Inflammatory macrophage treated with lipopolysaccharide for 1 hour (primary cell): ENCODE measurements at places on chromosomes 13 and 19.

- peak; percentile 26 for DNase-seq
Observed at GRCh38 chr13:99472122-99472440, 29.2 kb upstream of the TM9SF2 start.

DNA sequence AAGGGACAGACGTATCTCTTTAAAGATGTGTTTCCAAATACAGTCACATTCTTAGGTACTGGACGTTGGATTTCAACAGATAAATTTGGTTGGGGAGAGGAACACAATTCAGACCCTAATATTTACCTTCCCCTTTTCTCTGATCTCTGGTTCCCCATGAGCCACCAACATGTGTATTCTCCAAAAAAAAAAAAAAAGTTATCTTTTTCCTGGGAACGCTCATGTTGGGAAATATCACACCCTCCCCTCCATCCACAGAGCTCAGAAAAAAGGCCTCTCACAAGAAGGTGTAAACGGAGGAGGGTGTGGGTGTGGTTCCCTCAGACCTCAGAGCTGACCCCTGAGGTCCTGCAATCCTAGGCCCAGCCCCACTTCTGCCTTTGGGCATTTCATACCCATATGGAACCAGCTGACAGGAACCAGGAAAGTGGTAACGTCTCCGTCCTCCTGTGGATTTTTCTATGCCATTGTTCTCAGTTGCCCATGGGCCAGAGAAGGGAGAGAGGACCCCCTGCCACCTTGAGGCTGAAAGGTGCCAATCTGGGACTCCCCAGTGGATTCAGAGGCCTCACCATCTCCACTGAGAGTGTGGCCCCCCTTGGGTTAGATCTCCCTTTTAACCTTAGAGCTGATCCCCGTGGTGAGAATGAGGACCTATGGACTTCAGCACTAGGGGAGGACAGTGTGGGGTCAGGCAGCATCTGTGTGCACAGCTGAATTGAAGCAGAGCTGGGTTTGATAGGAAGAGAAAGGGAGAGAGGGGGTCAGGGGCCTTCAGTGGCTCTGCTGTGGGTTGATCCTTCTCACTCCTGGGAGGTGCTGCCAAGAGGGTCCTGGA is 8.4 kb upstream of the SIGLEC12 start:
- no peak for DNase-seq

DNA sequence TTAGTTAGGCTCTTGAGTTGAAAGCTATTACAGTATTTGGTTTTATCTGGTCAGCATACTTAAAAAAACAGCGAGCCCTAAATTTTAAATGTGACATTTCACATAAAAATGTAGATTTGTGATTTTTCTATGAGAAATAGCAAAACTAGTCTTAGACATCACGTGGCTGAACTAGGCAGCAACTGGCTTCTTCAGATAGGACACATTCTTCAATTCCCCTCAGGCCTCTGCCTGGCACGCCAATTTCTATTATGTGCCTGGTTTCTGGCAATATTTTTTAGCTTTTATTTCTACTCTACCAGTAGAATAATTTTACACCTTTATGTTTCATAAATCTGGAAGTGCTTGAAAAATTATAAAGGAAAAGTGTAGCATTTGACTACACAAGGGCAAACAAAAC is 433.7 kb downstream of the DIAPH3 start:
- DNase-seq, result no peak

- DNase-seq, result no peak
Observed at GRCh38 chr19:8038815-8039214, 13.7 kb upstream of the CCL25 start.

- DNase-seq, result no peak
Observed at GRCh38 chr19:1760020-1760419, 6.7 kb downstream of the ONECUT3 start.

- no peak for DNase-seq
Observed at GRCh38 chr19:7428651-7429113, 60.2 kb downstream of the PEX11G start.

DNA sequence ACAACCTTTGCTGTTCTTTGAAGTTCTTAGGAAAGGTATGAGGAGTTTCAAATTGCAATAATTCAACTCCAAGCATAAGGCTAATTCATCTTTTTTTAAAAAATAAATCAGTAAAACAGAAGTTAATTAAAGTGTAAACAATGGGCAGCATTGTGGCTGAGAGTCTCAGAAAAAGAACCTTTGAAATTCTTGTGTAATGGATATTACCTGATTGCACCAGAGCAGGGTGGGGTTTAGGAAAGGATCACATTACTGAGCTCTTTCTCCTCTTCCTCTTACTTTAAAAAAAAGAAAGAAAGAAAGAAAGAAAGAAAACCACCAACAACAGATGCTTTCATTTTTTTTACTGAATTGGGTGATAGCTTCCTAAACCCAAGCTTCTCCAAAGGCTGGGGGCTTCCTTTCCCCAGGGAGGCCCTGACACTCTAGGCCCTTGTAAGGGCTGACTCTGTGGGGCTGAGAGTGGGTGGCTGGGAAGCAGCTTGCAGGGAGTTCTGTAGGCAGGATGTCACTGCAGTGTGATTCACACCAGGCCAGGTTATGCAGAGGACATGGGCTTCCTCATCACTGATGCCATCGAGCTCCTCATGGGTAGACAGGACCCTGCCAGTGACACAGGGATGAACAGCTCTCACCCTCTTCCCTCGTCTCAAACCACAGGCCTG is 564.5 kb downstream of the FGF9 start:
- DNase-seq, result peak; percentile 23

- no peak for DNase-seq
Observed at GRCh38 chr19:2814426-2814825, 5.2 kb upstream of the ZNF554 start.

- no peak for DNase-seq
Observed at GRCh38 chr13:59651479-59651878, 512.2 kb downstream of the DIAPH3 start.

DNA sequence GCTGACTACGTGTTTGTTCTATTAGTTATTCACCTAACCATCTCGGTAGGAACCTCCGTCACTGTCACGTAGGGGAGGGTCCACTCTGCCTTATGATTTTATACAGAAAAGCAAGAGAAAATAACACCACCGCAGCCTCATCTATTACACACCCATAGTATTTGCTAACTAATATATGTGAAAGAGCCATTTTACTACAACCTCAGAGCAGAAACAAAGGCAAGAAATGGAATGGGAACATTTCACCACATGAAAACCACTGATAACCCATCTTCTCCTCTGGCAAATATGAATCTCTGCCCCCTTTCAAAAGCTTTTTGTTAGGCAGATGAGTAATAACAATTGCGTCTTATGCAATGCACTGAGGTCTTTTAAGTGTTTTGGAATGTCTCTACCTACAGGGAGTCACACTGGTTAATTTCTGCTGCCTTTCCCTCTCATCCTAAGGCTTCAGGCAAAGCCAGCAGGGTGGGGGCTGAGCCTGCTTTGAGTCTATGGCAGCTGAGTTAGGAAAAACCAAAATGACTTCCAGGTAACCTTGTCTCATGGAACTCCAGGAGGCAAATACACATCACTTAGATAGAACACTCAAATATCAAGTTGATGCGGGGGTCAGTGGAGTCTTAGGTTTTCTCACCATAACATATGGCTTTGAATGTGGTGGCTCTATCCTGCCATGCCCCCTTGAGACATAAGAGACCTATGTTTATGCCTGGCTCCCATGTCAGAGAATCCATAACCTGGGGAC is 15.0 kb downstream of the TSHZ3 start:
- DNase-seq, result no peak

DNA sequence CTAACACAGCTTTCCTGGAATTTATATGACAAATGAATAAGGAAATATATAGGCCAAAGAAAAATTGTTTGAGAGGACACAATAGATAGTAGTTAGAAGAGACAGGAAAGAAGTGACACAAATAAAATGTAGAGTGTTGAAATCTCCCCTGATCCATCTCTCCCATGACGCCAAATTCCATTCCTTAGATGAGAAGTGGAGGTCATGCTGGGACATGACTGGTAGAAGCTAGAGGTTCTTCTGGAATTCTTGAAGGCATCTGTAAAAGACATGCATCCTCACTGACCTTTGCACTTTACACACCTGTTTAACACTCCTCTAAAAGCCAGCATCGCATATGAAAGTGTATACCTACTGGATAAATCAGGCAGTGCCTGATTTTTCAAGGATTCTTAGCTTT is 67.8 kb downstream of the DGKH start:
- no peak for DNase-seq

DNA sequence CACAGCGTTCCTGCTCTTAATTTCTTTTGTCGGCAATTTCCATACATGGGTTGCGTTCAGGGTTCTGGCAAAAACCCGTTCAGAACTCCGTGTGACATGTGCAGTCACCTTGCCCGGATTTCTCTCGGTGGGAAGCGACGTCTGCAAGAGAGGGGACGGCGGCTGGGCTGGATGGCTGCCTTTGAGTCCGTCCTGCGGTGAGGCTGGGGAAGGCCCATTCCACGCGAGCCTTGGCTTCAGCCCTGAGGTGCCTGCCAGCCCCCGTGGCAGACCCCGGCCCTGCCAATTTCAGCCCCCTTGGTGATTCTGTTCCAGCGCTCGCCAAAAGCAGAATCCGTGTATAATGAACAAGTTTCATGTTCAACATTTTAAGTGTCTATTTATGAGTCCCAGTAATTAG is 72.6 kb upstream of the TSHZ3 start:
- DNase-seq, result no peak

DNA sequence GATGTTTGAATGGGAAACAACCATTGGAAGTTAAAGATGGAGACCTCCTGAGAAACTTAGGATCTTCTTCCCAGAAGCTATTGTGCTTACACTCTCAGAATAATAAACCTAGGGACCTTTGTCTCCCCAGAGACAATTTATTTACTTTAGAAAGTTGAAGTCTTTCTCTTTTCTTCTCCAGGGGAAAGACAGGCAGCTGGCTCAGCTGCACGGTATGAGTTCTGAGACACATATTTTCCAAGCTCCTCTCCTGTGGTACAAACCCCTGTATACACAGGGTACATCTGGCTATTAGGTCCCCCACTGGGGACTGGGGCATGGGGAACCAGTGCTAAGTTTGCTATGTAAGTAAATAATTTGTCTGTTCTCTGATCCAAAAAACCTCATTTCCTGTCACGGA is 67.5 kb upstream of the POSTN start:
- no peak for DNase-seq

DNA sequence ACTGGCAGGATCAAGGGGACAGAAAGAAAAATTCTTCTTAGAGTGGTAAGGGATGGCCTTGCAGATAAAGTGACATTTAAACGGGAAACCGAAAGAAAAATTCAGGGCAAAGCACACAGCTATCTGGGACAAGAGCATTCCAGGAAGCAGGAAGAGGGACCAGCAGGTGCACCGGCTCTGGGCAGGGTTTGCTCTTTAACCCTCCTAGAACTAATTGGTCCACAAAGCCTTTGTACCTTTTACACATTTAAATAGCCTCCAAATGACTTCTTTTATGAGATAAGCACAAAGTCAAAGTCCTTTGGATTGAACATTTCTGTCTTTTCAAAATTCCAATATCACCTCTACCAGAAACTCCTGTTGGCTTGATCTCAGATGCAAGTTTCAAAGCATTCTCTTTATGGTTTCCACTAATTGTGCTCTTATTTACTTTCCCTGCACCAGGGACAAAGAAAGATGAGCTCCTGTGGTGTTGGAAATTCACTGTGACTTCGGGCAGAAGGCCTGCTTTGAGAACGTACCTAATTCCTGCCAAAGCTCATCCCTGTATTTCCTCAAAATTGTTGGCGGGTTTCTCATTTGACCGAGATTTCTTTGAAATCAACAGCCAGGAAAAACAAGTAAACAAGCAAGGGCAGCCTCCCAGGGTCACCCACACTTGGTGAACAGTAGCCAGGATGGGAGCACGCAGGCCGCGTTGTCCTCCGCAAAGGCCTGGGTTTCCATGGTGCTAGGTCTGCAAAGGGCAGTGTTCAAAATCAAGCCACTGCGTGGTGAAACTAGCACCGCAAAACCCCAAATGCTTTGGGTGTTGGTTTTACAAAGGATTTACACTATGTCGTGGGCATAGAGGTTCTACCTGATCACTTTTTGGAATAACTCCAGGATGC is 98.6 kb downstream of the IRS2 start:
- DNase-seq, result no peak

GRCh38 chr19:47729799-47730520 is 15.4 kb upstream of the NOP53 start:
- DNase-seq, result peak; percentile 31

GRCh38 chr13:44566601-44567000 is 9.5 kb downstream of the TSC22D1 start:
- no peak for DNase-seq

GRCh38 chr13:106919638-106920037 is 351.7 kb upstream of the ARGLU1 start:
- DNase-seq, result no peak

GRCh38 chr13:113413898-113414282 is 39.4 kb downstream of the ADPRHL1 start:
- DNase-seq, result no peak
